ENCODE measurements at places on chromosomes 16 and 17.

DNA sequence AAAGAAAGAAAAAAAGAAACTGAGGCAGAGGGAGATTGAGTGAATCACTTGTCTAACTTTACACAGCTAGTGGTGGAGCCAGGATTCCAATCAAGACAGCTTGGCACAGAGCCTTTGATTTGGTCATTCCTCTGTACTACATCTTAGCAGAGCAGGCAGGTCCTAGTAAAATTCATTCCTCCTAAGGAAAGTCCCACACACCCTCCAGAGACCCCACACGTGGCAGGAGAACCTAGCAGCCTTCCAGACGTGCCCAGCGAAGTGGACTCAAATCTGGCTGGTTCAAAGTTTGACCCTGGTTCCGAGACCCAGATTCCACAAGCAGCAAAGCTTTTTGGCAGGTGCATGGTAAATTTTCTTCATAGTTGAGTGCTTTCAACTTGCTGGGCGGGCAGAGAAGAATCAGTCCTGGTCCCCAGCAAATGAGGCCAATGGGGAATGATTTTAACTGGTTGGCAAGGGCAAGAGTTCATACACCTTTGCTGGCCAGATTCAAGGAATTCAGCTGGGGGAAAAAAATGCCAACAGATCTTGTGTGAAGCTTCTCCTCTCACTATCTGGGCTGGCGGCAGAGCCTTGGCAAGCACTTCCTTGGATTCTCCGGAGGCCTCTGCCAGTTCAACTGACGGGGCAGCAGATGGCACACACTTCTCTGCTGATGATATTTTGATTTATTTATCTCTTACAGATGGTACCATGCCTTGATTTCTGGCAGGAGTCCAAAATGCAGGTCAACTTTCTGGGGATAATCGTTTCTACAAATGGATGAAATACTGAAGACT, 82.4 kb downstream of the GSG1L start:
- DNase-seq: no peak

DNA sequence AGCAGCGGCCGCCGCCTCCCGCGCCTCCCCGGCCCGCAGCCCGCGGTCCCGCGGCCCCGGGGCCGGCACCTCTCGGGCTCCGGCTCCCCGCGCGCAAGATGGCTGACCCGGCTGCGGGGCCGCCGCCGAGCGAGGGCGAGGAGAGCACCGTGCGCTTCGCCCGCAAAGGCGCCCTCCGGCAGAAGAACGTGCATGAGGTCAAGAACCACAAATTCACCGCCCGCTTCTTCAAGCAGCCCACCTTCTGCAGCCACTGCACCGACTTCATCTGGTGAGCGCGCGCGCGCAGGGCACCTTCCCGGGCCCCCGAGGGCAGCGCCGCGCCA, 258 bp downstream of the PRKCB start:
- DNase-seq: no peak

DNA sequence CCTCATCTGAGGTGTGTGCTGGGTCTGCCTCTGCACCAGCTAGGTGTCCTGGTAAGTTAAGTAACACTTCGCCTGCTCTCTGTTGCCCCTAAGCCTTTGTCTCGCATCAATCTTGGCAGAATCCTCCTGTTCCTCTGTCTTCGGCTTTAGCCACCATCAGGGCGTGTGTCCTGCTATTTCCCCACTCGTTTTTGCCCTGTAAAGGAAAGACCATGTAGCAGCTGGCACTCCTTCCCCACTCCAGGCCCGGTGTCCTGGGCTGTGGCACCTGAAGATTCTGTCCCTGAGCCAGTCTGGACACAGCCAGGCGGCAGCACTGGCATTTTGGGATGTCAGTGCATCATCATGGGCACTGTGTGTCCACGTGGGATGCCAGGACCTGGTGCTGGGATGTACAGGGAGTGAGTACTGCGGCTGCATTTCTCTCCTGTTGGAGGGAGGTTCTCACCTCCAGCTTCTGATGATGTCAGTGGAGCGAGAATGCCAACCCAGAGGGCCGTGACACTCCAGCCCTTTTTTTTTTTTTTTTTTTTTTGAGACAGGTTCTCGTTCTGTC, 26.2 kb upstream of the FOXK2 start:
- DNase-seq: no peak

DNA sequence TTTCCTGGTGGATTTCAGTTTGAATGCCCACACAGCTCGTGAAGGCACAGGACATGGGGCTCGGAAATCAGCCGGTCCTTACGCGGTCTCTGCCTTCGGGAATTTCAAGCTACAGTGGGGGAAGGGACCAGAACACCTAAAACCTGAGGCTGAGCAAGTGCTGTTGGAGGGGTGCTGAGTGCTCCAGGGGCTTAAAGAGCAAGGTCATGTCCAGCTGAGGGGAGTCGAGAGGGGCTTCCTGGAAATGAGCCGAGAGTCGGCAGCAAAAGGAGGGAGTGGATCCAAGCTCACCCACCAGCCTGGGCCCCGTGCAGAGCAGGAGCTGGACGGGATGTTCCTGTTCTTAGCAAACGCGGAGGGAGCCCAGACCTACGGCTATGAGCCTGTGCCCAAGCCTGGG, 73.2 kb upstream of the RPL38 start:
- DNase-seq: no peak

DNA sequence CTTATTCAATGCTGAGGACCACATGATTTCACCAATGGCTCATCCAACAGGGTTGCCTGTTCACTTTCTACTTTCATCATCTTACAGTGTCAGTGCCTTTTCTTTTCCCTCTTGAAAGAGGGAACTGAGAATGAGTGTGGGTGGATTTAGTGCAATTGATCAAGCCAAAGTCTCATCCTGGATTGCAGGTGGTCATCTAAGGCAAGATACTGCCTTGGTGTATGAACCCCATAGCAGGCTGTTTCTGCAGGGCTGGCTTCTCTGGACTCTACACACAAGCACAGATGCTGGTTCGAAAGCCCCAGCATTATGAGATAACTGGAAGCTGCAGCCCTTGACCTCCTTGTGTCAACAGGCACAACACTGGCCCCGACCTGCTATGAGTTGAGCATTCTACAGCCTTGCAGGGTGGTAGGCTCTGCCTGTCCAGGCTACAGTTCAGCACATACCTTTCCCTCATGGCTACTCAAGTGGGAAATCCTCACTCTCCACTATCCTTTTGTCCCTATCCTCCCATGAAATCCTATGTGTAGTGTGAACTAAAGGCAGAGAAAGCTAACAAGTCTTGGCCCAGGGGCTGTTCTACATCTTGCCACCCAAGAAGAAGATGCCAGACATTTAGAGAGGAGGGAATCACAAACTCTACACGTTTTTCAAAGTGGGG, 358.7 kb downstream of the SLC39A11 start:
- no peak for DNase-seq

GRCh38 chr17:68792042-68792685, 163.0 kb downstream of the ABCA8 start:
- DNase-seq: no peak

GRCh38 chr17:7884581-7885366, 3.8 kb upstream of the CHD3 start:
- no peak for DNase-seq

GRCh38 chr17:69445132-69445531, 30.6 kb downstream of the MAP2K6 start:
- no peak for DNase-seq

DNA sequence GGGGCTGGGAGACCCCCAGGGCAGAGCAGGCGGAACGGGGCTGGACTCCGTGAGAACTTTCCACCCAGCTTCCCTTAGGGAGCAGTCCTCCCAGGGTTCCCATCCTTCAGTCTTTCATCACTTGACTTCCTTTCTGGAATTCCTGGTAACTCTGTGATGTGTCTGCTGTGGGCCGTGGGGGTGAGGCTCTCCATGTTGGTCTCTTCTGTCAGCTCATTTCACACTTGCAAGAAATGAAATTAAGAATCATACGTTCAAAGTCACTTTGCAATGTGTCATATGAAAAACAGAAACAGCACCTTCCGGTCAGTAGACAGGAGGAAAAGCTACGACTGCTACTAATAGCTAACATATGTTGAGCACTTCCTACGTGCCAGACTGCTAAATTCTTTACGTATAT, 5.4 kb upstream of the BBS2 start:
- DNase-seq: no peak

DNA sequence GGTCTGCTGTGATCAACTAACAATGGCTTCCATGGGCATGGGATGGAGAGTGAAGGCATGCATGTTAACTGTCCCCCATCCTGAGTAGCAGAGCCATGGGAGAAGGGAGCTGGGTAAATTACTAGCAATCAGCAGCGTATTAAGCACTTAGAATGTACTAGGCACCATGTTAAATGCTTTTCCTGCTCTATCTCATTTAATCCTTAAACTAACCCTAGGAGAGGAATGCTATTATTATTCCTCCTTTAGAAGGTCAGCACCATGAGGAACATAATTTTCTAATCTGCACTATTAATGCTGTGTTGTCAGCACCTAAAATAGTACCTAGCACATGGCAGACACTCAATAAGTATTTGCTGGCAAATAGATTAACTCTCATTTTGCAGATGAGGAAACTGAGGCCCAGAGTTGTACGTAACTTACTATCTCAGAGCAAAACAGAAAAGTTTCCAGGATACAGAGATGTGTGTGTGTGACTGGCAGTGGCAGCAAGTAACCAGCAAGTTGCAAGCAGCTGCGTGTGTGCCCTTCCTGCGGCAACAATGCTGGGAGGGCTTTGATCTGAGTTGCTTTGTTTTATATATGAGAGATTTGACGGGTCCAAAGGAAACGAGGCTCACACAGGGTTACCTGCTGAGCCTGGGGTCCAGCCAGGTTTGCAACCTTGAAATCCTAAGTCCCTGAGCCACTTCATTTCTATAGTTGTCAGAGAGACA, 6.5 kb upstream of the KLHL36 start:
- DNase-seq: no peak

- no peak for DNase-seq
Measured at GRCh38 chr16:19842426-19843157, 42.1 kb downstream of the GPRC5B start.

Measured in DMS79 treated with DMSO at 0.1 percent for 48 hours (cell line).